ENCODE measurements at places on chromosomes 5 and 9. TPM values are rescaled to one million over a fixed set of nuclear protein-coding genes. Genes with fewer than 3 reads are reported as not detected.

The CCDC152 gene
- 0.66 TPM for polyA plus RNA-seq

The FBP1 gene
- polyA plus RNA-seq: 2.0 TPM

The ZNF883 gene
- 0.68 TPM for polyA plus RNA-seq

The GCNT4 gene
- polyA plus RNA-seq: 0.22 TPM

The PCDHA9 gene
- polyA plus RNA-seq: not detected

The PKD2L2 gene
- not detected for polyA plus RNA-seq

DNA sequence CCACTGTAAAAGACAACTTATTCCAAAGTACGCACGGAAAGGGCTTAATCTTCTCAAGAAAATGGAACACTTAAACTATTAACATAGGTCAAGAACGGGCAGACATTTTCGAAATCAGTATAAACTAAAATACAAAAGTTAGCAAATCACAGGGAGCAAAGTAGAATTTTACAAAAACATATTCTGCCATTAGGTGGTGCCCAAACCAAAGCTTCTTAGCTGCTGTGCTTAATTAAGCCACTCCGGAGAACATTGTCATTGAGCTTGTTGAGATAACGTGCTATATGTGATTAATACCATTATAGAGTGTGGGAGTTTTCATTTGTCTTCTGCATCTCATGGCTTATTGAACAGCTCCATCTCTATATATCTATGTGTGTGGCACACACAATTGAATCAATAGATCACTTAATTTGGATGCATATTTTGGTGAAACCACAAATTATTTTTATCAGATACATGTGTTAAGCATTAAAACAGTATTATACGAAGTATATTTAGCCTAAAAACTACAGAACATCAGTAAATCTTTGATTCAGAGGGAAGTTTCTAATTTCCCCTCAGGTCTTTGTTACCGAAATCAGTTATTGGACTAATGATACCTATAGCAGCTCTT lies 23.4 kb downstream of the UBLCP1 start:
- H3K4me1 ChIP-seq: no peaks in the 10 kb centered on the region
- no peak for DNase-seq
- no peak overlapping the region for H3K27ac ChIP-seq

DNA sequence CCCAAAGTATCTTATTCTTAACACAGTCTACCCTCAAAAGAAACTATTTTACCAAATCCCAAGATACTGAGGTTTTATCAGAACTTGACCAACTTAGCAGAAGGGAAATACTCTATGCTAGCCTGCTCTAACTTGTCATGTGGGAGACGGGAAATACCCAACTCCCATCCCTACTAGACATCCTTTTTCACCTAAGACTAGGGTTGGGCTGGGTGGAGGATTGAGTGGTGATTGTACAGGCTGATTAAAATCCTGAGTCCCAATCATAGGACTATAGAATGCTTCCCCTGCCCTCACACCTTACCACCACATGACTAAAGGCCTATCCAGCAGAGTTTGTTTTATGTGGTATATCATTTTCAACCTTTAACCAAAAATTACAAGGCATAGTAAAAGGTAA lies 786.5 kb downstream of the TAF11L14 start:
- no peak overlapping the region for H3K4me3 ChIP-seq
- no peaks in the 10 kb centered on the region for H3K36me3 ChIP-seq
- H3K4me1 ChIP-seq: no peaks in the 10 kb centered on the region

DNA sequence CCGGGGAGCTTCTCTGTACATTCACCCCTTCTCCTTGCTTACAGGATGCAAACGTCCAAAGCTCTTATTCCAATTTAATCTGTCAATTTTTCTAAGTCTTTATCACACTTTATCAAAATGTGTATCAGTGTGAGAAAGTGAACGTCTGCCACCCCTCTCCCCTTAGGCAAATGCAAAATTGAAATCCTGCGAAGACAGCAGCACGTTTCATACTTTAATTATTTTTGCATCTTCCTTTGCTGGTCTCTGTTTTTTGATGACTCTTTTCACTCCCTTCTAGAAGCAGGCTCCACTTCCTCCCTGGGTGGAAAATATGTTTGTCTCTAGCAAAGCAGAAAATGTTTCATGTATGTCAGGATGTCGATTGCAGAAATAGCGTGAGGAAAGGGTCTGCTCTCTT lies 576.5 kb upstream of the BRINP1 start:
- H3K4me3 ChIP-seq: no peak overlapping the region
- no peaks in the 10 kb centered on the region for H3K27me3 ChIP-seq
- H3K36me3 ChIP-seq: no peaks in the 10 kb centered on the region
- no peak overlapping the region for H3K27ac ChIP-seq

GRCh38 chr9:130371196-130371966 lies 73.4 kb upstream of the ASS1 start:
- DNase-seq: no peak
- H3K27ac ChIP-seq: no peak overlapping the region
- no peak overlapping the region for H3K4me3 ChIP-seq
- no peaks in the 10 kb centered on the region for H3K4me1 ChIP-seq
- H3K36me3 ChIP-seq: peaks cover 16% of the 10 kb centered on the region
- H3K27me3 ChIP-seq: no peaks in the 10 kb centered on the region

GRCh38 chr5:31887556-31887955 lies 248.6 kb downstream of the PDZD2 start:
- no peak overlapping the region for H3K27ac ChIP-seq
- no peak overlapping the region for H3K4me3 ChIP-seq
- no peak for DNase-seq
- H3K4me1 ChIP-seq: peaks cover 2% of the 10 kb centered on the region
- H3K36me3 ChIP-seq: no peaks in the 10 kb centered on the region
- H3K27me3 ChIP-seq: no peaks in the 10 kb centered on the region

GRCh38 chr5:50501491-50502228 lies 60.6 kb upstream of the EMB start:
- H3K27me3 ChIP-seq: no peaks in the 10 kb centered on the region
- no peaks in the 10 kb centered on the region for H3K36me3 ChIP-seq
- no peak for DNase-seq
- no peak overlapping the region for H3K4me3 ChIP-seq

DNA sequence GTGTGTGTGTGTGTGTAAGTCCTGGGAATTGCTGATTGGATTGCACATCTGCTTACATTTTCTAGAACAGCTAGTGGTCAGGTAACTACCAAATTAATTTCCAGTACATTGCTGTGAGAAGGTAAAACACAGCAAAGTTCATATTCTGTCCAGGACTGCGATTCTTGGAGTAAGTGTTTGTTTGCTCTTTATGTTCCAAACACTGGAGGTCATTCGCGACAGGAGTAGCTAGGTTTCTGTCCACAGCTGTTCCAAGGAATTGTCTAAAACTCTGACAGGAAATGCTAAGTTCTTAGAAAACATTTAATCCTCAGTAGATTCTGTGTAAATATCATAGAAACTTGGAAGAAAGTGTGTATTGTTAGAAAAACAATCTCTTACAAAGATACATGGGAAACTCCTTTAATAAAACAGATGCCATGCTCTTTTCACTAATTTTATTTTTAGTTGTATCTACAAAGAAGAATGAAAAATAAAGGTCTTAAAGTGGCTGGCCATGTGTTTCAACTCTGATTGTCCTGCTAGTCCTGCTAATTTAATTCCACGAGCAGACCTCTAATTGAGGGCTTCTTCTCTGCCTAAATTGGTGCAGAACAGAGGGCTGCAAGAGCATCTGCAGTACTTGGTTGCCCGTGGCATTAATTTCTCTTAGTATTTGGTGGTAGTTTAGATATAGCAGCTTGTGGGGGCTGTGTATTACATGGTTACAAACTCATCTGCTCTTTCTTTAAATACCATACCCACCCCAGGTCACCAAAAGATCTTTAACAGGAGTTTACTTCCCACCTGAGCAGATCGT lies 464.5 kb downstream of the RASEF start:
- peaks cover 4% of the 10 kb centered on the region for H3K4me1 ChIP-seq
- H3K4me3 ChIP-seq: no peak overlapping the region
- H3K27ac ChIP-seq: no peak overlapping the region
- no peaks in the 10 kb centered on the region for H3K36me3 ChIP-seq

GRCh38 chr5:170563824-170564567 lies 60.2 kb downstream of the KCNIP1 start:
- H3K36me3 ChIP-seq: no peaks in the 10 kb centered on the region
- no peak for DNase-seq

GRCh38 chr9:35322075-35322885 lies 160.5 kb downstream of the UNC13B start:
- no peaks in the 10 kb centered on the region for H3K4me1 ChIP-seq
- peaks cover 21% of the 10 kb centered on the region for H3K36me3 ChIP-seq
- H3K4me3 ChIP-seq: no peak overlapping the region
- no peaks in the 10 kb centered on the region for H3K27me3 ChIP-seq
- DNase-seq: no peak

GRCh38 chr9:93357649-93358048 lies 93.8 kb upstream of the FAM120A start:
- H3K4me1 ChIP-seq: no peaks in the 10 kb centered on the region
- H3K36me3 ChIP-seq: no peaks in the 10 kb centered on the region
- H3K27me3 ChIP-seq: no peaks in the 10 kb centered on the region

- H3K4me1 ChIP-seq: peaks cover 37% of the 10 kb centered on the region
- H3K27ac ChIP-seq: no peak overlapping the region
- no peak overlapping the region for H3K4me3 ChIP-seq
Observed at GRCh38 chr5:57334475-57334874, 148.1 kb downstream of the ACTBL2 start.

- H3K4me1 ChIP-seq: peaks cover 13% of the 10 kb centered on the region
- H3K27ac ChIP-seq: no peak overlapping the region
- H3K4me3 ChIP-seq: no peak overlapping the region
- DNase-seq: no peak
Observed at GRCh38 chr5:5348135-5348534, 74.3 kb upstream of the ICE1 start.

DNA sequence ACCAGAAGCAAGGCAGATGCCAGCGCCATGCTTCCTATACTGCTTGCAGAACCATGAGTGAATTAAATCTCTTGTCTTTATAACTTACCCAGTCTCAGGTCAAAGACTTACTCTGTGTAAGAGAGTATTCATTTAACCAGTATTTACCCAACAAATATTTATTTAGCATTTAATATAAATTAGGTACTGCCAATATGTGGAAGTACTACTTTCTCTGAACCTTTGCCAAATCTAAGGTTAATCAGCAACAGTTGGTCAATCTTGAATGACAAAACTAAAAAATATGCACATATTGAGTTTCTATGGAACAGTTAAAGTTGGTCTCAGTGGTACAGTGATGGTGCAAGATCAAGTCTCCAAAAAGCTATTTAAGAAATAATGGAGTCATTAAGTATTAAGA lies 155.9 kb upstream of the CCNG1 start:
- no peaks in the 10 kb centered on the region for H3K4me1 ChIP-seq
- no peak overlapping the region for H3K4me3 ChIP-seq
- no peak overlapping the region for H3K27ac ChIP-seq

DNA sequence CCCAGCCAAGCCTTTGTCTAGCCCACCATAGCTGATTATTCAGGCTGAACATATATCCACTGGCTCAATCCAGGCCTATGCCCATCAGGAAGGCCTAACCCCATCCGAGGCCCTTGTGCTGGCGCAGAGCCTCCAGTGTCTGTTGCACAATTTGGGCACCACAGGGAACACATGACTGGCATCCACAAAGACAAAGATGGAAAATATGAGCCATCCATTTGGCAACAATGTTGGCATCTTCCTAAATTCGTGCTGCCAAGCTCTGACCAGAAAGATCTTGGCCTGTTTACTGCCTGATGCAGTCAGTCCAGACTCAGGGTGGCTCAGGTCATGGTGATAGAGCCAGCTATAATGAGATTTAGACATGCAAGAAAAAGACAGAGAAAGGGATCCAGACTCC lies 233.8 kb downstream of the PIK3R1 start:
- peak; percentile 38 for DNase-seq
- no peaks in the 10 kb centered on the region for H3K27me3 ChIP-seq
- no peak overlapping the region for H3K27ac ChIP-seq
- no peak overlapping the region for H3K4me3 ChIP-seq
- no peaks in the 10 kb centered on the region for H3K4me1 ChIP-seq
- H3K36me3 ChIP-seq: no peaks in the 10 kb centered on the region

- DNase-seq: no peak
- H3K27me3 ChIP-seq: no peaks in the 10 kb centered on the region
- H3K36me3 ChIP-seq: peaks cover 9% of the 10 kb centered on the region
- no peak overlapping the region for H3K4me3 ChIP-seq
Observed at GRCh38 chr9:123419091-123419490, 63.1 kb downstream of the CRB2 start.

DNA sequence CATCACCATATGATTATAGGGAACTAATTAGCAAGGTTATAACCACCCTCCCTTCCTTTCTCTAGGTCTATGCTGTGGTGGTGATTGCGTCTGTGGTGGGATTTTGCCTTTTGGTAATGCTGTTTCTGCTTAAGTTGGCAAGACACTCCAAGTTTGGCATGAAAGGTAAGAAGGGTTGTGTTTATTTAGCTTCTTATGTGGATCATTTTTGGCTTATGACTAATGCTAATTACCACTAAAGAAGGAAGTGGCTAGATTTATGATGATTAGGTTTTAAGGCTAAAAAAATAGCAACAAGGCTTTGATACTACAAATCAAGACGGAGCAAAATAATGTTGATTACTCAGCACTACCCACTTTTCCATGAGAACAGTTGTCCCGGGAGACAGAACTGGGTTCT lies 82.4 kb downstream of the NTRK2 start:
- H3K27ac ChIP-seq: no peak overlapping the region
- no peaks in the 10 kb centered on the region for H3K36me3 ChIP-seq
- no peaks in the 10 kb centered on the region for H3K27me3 ChIP-seq
- H3K4me3 ChIP-seq: no peak overlapping the region
- no peak for DNase-seq

GRCh38 chr5:39955156-39955555 lies 530.4 kb upstream of the DAB2 start:
- no peaks in the 10 kb centered on the region for H3K36me3 ChIP-seq
- no peaks in the 10 kb centered on the region for H3K4me1 ChIP-seq
- H3K4me3 ChIP-seq: no peak overlapping the region
- no peak overlapping the region for H3K27ac ChIP-seq

DNA sequence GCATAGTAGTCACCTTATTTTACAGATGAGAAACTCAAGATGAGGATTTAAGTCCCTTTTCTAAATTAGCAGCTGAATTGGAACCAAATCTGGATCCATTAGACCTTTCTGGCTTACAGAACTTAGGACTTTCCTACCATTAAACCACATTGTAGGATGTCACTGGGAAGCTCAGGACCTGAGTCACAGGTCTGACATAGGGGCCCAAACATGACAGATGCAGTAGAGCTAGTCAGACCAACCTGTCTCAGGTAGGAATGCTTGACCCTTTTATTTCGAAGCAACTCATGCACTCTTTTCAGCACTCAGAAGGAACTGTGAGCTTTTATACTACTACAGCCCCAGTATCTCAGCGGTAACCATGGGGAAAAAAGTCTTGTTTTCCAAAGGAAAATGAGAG lies 2.6 kb downstream of the RAB24 start:
- no peaks in the 10 kb centered on the region for H3K27me3 ChIP-seq
- H3K27ac ChIP-seq: peak overlapping the region; percentile 64
- no peak for DNase-seq
- H3K4me3 ChIP-seq: no peak overlapping the region
- H3K36me3 ChIP-seq: peaks cover 18% of the 10 kb centered on the region

GRCh38 chr5:139820130-139820529 lies 24.5 kb downstream of the PSD2 start:
- H3K4me3 ChIP-seq: no peak overlapping the region
- H3K27me3 ChIP-seq: no peaks in the 10 kb centered on the region
- DNase-seq: no peak
- no peaks in the 10 kb centered on the region for H3K4me1 ChIP-seq
- no peaks in the 10 kb centered on the region for H3K36me3 ChIP-seq

All from heart right ventricle (tissue), 16 donors.